ENCODE measurements at places on chromosomes 2 and 18. TPM values are rescaled to one million over a fixed set of nuclear protein-coding genes. Genes with fewer than 3 reads are reported as not detected.

Gene ERFE
- not detected for total RNA-seq

Gene RAD51AP2
- total RNA-seq = 0.11 TPM

Gene ANKRD30B
- total RNA-seq = 1.4 TPM

Gene UPP2
- total RNA-seq = not detected

Gene C1GALT1C1L
- total RNA-seq = 2.8 TPM

Gene UGT1A7
- total RNA-seq = 0.96 TPM

Gene BMP10
- total RNA-seq = not detected

Gene VPS54
- total RNA-seq = 15.3 TPM

DNA sequence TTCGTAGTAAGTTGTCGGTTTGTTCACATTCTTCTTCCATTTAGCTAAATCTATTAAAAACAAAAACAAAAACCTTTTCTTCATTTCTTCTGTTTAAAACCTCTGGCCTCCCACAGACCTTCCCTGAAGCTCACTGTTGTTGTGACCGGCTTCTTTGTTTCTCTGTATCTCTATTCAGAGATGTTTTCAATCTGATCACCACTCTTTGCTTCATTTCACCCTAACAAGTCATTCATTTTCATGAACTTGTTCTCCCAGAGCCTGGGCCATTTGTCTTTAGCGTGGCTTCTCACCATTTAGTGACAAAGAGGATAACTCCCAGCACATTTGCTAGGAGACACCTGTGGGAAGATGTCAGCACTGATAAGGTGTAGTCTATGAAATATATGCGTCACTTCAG is 794.2 kb downstream of the ERBB4 start:
- no peak for DNase-seq

GRCh38 chr2:106965611-106966010 is 79.6 kb upstream of the ST6GAL2 start:
- DNase-seq = no peak

GRCh38 chr2:105756435-105756834 is 11.7 kb downstream of the NCK2 start:
- no peak for DNase-seq

GRCh38 chr18:76392349-76392748 is 102.7 kb downstream of the ZNF516 start:
- peak; percentile 10 for DNase-seq

GRCh38 chr2:98393354-98393753 is 47.1 kb downstream of the CNGA3 start:
- DNase-seq = no peak

DNA sequence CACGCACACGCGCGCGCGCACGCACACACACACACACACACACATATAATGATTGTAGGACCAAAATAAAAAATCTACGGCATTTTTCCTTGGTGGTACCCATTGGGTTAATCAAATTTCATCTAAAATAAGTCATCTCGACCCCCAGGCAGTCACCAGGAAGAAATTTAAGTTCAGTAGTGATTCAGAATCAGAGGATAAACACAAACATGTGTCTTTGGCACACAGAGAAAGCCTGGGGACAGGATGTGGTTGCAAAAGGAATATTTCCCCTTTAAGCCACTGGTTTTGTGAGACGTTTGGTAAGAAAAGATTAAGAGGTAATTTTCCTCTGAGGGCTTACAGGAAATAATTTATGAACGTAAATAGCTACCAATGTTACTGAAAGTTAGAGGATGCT is 171.6 kb upstream of the PIEZO2 start:
- no peak for DNase-seq

DNA sequence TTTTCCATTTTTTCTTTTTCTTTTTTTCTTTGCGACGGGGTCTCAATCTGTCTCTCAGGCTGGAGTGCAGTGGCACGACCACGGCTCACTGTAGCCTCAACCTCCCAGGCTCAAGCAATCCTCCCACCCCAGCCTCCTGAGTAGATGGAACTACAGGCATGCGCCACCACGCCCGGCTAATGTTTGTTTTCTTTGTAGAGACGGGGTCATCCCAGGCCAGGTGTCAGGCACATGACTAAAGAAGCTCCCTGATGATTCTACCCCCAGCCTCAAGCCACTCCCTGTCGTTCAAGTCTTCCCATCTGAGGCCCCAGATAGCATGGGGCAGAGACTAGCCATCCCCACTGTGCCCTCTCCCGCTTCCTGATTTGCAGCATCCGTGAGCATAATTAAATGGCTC is 9.8 kb upstream of the FZD5 start:
- DNase-seq = no peak

GRCh38 chr2:204743393-204743960 is 198.2 kb downstream of the PARD3B start:
- no peak for DNase-seq

- no peak for DNase-seq
Observed at GRCh38 chr2:150162241-150162942, 325.1 kb downstream of the RND3 start.

- no peak for DNase-seq
Observed at GRCh38 chr2:70448041-70448440, 105.6 kb downstream of the TGFA start.

- DNase-seq = no peak
Observed at GRCh38 chr2:238582159-238582558, 155.4 kb downstream of the ASB1 start.

DNA sequence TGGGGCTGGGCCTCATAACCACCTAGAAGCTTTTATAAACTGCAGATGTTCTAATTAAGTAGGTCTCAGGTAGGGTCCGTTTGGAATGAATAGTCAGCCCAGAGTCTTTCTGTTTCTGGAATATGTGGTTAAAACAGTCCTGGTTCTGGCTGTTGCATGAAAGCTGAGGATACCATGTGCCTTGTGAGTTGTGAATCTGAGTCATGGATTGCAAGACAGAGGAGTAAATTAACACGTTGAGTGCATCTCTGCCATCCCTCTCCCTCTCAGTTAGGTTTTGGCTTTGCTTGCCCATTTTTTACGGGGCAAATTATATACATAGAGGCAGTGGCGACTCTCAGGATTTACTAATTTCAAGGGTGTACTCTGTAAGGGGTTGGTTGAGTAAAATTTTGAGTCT is 59.1 kb downstream of the NCK2 start:
- DNase-seq = no peak

DNA sequence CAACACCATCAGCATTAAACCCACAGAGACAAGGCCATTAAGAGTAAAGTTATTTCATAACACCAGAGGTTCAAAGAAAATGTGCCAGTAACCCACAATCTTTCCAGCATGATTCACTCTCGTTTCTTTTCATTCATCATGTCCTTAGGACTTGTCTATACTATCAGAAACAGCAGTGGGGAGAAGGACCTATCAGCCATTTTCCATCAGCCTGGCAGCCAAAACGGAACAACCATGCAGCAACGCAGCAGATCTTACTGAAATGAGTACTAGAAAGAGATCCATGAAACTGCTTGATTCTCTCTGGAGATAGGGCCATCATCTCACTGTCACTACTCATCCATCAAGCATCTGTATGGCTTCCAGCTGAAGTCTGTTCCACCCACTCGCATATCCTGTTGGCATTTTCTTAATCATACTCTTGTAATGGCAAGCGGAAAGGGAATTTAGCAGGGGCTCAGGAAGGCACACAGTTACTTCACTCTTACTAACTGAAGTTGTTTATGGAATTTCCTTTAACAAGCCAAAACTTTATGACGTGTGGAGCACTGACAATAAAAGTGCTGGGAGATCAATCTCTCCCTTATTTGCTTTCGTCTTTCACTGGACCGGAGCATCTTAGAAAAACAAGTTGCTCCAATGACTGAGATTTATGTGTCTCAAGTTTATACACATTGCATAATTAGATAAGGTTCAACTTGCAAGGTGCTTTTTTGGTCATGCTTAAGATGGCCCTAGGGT is 69.7 kb downstream of the EPHA4 start:
- no peak for DNase-seq

- DNase-seq = peak; percentile 90
Observed at GRCh38 chr2:240997856-240998705, at the start of gene SNED1. Gene SNED1, plus strand, starts transcription at chr2:240998618. Its CDS starts 220 bp downstream, at chr2:240998838.

- DNase-seq = no peak
Observed at GRCh38 chr2:189014449-189015138, 40.4 kb downstream of the COL3A1 start.

GRCh38 chr2:68907232-68907919 is 36.2 kb upstream of the BMP10 start:
- no peak for DNase-seq

DNA sequence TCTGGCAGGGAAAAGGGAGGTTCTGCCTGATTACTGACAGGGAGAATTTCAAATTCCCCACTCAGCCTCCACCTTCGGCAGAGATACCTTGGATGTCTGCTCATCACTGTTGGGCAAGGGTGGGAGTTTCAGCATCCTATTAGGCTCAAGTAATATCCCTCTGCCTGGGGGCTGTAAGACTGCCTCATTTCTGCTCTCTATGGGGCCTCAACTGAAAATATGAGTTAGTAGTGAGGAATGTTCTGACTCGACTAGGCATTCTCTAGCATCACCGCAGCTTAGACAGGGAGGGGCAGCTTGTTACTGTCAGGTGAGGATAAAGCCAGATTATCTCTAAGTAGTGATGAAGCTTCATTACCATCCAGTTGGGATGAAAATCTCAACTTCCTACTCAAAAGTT is 87.7 kb upstream of the LRP1B start:
- DNase-seq = no peak
